ENCODE measurements at places on chromosomes 11 and 22. TPM values are rescaled to one million over a fixed set of nuclear protein-coding genes. Genes with fewer than 3 reads are reported as not detected.

- DNase-seq: no peak
Measured at GRCh38 chr11:8593935-8594909, at the start of gene STK33. Gene STK33 (minus strand): TSS chr11:8594228. CDS start chr11:8474905, 119,323 bp downstream.

DNA sequence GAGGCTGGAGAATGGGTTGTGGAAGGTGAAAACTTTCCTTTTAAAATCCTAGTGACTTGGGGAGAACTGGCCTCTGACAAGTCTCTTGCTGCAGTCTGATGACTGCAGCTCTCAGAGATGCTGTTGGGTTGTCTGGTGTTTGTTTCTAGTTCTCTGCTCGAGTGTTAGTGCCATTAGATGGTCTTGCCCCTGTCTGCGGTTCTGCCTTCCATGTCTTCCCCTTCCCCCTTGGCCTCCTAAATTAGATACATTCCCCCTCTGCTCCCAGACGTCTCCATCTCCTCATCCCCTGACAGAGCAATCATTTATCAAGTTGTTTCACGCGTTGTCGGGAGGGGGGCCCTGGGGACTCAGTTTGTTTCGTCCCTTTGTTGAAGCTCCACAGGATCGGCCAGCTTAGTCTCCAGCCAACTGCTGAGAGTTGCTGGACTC is 67.7 kb downstream of the CECR2 start:
- no peak for DNase-seq

GRCh38 chr11:92357344-92357743 is 132.7 kb downstream of the FAT3 start:
- DNase-seq: no peak

RAB39A gene
- 1.9 TPM for total RNA-seq

DNA sequence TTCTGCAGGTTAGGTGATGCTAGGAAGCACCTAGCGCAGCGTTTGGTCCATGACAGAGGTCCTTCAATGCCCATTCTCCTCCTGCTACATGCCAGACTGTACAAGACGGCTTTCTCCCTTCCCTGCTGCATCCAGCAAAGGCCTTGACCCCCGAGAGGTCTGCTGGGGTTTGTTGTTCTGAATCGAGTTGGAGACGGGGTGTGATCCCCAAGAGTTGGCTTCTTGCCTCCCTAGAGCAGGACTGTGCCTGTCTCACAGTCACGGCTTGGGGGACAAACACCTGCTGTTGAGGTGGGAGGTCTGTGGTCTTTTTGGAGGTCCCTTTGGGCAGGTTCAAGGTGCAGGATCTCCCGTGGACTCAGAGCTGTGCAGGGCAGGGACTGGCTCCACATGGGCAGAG is 352.3 kb upstream of the B3GAT1 start:
- no peak for DNase-seq

DNA sequence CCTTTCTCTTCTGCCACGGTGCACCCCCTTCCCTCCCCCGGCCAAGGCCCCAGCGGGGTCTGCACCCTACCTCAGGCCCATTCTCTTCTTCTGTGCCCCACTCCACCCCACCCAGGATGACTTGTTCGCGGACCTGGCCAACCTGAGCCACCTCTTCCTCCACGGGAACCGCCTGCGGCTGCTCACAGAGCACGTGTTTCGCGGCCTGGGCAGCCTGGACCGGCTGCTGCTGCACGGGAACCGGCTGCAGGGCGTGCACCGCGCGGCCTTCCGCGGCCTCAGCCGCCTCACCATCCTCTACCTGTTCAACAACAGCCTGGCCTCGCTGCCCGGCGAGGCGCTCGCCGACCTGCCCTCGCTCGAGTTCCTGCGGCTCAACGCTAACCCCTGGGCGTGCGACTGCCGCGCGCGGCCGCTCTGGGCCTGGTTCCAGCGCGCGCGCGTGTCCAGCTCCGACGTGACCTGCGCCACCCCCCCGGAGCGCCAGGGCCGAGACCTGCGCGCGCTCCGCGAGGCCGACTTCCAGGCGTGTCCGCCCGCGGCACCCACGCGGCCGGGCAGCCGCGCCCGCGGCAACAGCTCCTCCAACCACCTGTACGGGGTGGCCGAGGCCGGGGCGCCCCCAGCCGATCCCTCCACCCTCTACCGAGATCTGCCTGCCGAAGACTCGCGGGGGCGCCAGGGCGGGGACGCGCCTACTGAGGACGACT is 15.9 kb downstream of the RTN4RL2 start:
- no peak for DNase-seq

OR5P2 gene
- not detected for total RNA-seq

- no peak for DNase-seq
Measured at GRCh38 chr11:93370260-93370659, 39.7 kb downstream of the DEUP1 start.

DNA sequence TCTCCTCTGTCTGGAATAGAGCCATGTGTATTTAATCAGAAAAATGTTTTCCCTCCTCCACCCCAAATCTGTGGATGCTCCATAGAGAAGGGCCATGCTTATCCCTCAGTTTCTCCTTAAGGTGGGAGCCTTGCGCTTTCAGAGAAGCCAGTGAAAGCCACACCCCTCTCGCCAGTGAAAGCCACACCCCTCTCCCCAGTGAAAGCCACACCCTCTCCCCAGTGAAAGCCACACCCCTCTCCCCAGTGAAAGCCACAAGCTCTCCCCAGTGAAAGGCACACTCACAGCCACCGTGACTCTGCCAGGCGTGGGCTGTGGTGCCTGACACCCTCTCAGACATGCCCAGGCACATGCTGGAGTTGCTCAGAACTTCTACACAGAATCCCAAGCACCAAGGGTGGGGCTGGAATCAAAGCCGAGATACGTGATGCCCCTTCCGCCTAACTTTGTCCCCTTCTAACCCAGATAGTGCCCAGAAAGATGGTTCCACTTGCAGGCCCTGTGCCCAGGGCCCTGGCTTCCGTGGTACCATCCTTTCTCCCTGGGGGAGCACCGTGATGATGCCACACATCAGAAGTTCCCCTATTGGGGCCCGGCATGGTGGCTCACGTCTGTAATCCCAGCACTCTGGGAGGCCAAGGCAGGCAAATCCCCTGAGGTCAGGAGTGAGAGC is 16.5 kb upstream of the PRR5 start:
- DNase-seq: no peak

- no peak for DNase-seq
Measured at GRCh38 chr22:25114369-25115362, 85.0 kb upstream of the CRYBB3 start.

GRCh38 chr22:19036229-19036522 is 86.0 kb downstream of the DGCR2 start:
- DNase-seq: no peak

DTX4 gene
- total RNA-seq: 13.0 TPM

- no peak for DNase-seq
Measured at GRCh38 chr22:17665248-17665647, 26.7 kb downstream of the BCL2L13 start.

DNA sequence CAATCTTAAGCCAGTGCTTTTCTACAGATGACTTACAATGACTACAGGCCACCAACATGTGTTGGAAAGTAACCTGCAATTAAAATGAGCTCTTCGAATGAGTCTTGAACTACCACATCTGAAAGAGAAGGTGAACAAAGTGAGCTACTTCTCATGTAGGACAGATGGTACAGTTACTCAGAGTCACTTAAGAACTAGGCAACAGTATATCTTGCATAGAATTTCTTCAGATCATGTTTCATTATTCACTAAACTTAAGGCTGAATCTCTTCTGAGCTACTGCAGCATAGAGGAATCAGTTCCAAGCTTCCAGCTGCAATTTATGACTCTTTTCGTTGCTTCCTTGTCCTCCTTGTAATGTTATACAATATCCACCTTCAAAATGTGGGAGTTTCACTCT is 270.9 kb downstream of the TTC28 start:
- DNase-seq: no peak

- no peak for DNase-seq
Measured at GRCh38 chr11:15674756-15675155, 560.0 kb downstream of the INSC start.

- no peak for DNase-seq
Measured at GRCh38 chr22:39317775-39318506, 1.5 kb downstream of the RPL3 start.

DNA sequence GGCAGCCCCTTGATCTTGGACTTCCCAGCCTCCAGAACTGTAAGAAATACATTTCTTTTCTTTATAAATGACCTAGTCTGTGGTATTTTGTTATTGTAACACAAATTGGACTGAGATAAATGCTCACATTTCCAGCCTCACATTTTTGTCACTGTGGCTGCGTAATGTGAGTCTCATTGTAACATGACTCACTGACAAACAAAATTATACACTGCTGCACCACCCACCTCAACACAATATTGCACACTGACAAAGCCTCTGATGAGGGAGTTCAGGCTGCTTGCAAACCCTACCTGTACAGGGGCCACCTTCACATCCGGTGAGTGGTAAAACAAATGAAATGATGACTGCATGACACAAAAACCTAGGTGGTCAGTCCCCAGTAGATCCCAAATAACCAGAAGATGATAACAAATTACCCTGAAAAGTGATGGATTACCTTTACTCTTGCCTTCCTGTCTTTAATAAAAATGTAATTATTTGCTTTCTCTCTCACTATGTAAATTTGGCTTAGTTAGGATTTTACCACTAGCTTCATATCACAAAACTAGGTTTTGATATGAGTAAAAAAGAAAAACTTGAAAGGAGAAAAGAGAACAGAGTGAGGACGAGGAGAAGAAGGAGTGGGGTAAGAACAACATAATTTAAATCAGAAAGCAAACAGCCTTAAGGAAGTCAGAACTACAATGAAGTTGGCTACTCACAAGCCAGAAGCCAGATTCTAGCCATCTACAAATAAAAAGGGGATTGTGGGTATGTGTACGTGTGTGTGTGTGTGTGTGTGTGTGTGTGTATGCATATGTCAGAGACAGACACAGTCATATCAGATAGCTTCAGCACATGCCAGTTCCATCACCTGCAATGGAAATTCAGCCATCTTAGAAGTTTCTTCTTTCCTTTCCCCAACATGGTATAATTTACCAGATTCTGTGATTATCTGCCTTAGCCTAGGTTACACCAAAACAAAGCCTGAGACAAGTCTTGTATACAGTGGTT is 53.4 kb upstream of the SESN3 start:
- no peak for DNase-seq

DNA sequence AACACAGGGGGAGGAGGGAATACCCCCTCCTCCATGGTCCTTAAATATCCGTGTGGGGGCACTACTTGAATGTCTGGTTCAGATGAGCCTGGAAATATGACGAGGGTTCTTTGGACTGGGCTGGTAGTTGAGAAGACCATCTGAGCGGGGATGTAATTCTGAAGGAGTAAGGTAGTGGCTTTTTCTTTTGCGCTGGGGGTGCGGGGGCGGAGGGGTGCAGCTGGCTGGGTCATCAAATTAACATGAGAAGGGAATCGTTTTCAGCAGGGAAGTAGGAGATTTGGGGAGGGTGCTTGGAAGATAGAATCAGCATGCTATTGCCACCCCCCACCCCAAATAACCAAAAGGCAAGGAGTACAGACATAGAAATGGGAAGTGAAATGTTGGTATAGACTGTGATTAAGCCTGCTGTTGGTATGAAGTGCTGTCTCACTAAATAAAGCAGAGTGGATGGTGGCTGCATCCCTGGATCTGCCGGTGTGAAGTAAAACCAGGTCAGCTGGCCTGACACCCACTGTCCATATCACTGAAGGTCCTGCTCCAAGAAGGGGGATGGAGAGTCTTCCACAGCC is 121.9 kb upstream of the HSD17B12 start:
- no peak for DNase-seq

- no peak for DNase-seq
Measured at GRCh38 chr22:39643311-39644083, 72.9 kb downstream of the CACNA1I start.

All from omental fat pad (tissue), 4 donors.